ENCODE measurements at places on chromosomes 11 and 22.

DNA sequence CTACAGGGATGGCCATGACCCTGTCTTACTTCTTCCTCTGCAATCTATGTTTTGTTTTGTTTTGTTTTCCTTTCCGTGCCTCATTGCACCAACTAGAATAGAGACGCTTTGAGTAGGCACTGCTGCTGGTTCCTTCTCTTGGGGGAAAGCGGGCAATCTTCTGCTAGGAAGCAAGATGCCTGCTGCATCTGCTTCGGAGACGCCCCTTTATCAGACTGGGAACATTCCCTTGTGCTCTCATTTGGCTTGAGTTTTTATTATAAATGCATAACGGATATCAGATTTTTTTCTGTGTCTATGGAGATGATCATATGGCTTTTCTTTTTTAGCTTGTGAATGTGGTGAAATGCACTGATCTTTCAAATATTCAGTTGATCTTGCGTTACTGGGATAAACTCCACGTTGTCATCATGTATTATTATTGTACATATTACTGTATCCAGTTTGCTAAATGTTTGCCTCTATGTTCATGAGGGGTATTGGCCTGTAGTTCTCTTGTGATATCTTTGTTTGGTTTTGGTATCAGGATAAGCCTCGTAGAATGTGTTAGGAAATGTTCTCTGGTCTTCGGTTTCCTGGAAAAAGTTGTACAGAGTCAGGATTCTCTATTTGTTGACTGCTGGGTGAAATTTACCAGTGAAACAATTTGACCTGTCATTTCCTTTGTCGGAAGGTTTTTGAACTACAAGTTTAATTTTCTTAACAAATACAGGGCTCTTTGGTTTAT lies 23.4 kb upstream of the KRTAP5-6 start:
- DNase-seq = no peak

DNA sequence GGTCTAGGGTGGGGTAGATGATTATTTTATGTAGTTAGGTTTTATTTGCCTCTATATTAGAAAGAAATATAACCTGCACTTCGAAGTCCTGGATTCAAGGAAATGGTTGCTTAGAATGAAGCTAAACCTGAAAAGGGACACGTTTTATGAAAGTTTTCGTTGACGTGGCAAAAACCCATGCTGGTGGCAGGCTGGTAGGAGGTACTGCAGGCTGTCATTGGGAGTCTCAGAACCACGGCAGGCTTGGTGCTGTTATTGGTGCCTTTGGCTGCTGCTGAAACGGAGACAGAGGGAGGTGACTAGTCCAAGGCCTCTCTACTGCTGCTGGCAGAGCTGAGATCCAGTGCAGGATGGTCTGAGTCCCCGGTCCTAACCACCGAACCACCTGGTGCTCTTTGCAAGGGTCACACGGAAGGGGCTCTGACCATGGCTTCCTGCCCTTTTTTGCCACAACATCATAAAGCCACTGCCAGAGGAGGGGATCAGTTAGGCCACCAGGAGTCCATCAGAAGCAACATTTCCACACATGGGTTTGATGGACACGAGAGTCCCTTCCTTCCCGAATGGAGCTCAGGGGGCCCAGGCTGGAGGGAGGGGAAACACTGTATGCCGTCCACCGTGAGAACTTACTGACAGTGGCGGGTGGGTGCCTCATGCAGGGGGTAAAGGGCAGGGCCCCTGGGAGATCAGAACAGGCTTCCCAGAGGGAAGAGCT lies 13.4 kb downstream of the CSF2RB start:
- DNase-seq = no peak

GRCh38 chr11:67032830-67033551 lies 10.1 kb downstream of the SYT12 start:
- no peak for DNase-seq

GRCh38 chr11:5204787-5205186 lies 4.3 kb upstream of the OR51V1 start:
- no peak for DNase-seq

GRCh38 chr11:134728186-134728585 lies 316.1 kb upstream of the B3GAT1 start:
- DNase-seq = no peak

DNA sequence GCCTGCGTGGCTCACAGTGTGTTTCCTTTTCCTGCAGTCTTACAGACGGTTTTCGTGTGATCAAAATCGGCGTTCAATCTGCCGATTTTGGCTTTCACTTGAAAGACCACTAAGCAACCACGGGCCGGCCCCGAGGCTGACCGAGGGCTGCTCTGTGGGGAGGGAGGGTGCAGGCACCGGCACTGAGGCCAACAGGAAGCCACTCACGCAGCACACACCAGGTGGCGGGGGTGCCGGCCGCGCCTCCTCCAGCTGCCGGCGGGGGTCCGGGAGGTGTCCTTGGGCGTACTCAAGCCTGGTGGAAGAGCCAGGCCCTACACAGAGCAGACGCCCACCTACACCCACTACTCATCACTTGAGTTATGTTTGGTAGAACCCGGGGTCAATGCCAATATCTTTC lies 14.3 kb downstream of the TOLLIP start:
- DNase-seq = no peak

- DNase-seq = no peak
These were observed 535.9 kb downstream of the BRD1 start for GRCh38 chr22:49291781-49292180.

DNA sequence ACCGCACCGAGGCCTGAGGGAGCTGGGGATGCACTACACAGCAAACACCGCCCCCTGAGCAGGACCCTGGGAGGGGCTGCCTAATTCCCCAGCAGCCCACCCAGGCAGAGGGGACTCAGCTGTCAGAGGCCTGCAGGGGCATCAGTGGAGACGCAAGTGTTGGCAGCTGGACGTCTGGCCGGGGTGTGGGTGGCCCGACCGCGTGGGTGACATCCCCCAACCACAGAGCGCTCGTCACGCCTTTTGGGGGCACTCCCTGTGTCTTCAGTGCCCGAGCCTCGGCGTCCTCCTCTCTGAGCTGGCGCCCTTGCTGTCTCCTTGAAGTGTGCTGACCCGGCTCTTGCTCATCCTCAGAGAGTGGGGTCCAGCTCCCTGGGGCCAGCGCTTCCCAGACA lies 150.2 kb downstream of the BRD1 start:
- no peak for DNase-seq

DNA sequence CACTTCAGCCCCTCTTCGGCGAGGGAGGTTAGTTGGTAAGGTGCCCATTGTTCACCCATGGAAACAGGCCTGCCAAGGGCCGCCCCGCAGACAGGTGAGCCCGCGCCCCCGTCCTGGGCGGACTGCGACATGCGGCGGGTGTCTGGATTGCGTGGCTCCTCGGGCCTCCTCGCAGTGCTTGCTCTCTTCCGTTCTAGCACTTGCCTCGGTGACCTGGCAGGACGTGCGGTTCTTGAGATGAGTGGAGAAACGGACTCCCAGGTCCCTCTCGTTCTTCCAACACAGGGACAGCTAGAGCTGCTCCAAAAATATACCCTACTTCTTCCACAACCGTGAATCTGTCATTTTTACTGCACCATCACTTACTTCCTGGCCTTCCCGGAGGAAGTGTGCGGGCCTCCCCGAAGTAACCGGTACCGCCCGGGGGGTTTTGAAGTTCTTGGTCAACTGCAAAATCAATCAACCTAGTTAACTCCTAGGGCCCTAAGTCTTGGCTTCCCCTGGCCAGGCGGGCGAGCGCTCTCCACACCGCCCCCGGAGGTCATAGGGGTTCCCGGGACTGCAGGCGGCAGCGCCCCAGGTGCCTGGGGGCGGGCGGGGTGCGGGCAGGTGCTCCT lies 745 bp upstream of the ZBTB44 start:
- DNase-seq = no peak

- no peak for DNase-seq
These were observed 53.3 kb downstream of the IGLL1 start for GRCh38 chr22:23526596-23527316.

DNA sequence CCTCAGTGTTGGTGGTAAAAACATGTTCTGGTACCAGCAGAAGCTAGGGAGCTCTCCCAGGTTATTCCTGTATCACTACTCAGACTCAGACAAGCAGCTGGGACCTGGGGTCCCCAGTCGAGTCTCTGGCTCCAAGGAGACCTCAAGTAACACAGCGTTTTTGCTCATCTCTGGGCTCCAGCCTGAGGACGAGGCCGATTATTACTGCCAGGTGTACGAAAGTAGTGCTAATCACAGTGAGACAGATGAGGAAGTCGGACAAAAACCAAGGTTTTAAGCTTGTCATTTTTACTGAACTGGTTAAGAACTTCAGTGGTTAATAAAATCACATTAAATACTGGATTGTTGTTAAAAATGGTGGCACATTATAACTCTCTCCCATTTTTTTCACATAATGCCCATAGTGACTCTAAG lies 42.6 kb upstream of the VPREB1 start:
- DNase-seq = no peak

DNA sequence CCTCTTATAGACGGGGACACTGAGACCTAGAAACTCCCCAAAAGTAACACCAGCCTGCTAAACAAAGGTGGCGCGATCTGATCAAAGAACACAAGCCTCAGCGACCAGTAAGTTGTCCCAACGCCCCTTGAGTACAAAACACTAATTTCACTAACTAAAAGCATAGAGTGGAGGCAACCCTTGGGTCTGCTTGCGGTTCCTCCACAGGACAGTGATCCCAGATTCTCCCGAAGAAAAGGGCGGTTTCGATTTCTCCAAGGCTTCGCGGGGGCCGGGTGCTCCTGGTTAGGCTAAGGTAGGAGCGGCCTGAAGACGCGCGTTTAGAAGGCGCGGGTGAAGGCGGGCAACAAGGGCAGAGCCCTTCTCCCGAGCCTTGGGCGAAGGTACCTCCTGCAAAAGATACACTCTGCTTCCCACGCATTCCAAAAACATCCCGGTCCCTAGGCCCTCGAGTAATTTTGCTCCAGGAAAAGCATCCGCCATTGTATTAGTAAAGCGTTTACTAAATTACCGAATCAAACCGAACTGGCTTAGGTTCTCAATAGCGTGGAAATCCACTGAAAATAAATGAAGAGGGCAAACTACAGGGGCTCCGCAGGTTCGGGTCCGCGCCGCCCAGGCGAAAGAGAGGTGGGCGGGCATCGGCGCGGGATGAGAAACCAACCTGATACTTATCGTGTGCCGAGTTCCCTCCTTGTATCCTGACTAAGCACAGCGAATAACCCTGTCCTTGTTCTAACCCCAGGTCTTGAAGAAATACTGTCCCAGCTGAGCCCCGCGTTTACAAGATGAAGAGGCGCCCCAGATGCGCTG lies 2.0 kb downstream of the WT1 start:
- DNase-seq = no peak

GRCh38 chr11:113373306-113373705 lies 14.3 kb upstream of the ANKK1 start:
- no peak for DNase-seq

DNA sequence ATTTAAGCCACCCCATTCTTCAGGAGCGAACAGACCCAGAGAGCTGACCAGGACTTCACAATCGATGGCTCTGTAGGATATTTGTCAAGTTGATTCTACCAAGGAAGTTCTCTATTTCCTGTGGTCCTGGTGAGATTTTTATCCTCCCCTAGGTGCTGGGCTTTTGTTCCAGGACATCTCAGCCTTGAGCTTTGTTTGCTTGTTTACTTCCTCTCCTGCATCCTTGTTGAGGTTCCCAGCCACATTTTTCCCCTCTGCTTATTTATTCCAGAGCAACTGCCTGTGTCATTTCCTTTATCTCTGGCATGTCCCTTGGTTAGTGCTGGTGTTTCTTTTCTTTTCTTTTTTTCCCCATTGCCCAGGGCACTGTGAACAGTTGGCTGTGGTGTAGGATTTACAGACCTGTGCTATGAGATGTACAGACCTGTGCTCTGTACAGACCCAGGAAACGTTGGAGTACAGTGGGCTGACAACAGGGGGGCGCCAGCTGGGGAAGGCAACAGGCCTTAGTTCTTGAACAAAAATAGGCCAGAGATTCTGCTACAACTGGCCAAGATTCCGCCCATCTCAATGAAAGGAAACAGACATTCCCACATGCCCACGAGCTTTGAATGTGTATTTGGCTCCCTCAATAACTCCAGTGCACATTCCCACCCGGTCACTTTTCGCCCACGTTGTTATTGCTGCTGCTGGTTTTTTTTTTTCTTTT lies 235.9 kb upstream of the DDI1 start:
- DNase-seq = no peak

DNA sequence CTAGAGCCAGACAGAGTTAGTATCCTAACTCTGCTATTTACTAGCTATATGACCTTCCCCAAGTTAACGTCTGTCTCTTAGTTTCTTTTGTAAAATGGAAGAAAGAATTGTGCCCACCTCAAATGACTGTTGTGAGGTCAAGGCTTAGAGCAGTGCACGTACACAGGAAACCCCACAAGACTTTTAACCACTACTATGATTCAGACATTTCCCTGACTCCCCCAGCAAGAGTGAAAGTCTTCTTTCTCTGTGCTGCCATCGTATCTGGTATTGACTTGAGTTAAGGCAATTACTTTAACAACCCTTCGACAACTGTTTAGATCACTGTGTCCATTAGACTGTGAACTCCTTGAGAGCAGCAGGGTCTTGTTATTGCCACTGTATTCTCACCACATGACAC lies 2.6 kb upstream of the OR52W1 start:
- no peak for DNase-seq

DNA sequence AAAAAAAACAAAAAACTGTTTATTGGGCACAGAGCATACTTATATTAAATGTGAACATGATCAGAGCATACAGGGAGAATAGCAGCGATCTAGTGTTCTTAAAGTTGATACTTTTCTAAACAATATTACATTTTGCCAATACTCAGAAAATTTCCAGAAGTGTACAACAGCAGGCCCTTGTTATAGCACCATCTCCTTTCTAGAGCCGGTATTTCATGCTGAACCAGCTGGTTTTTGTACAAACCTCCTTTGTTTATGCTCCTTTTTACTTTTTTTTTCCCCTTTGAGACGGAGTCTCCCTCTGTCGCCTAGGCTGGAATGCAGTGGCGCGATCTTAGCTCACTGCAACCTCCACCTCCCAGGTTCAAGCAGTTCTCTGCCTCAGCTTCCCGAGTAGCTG lies 90.7 kb downstream of the PPP6R3 start:
- no peak for DNase-seq

DNA sequence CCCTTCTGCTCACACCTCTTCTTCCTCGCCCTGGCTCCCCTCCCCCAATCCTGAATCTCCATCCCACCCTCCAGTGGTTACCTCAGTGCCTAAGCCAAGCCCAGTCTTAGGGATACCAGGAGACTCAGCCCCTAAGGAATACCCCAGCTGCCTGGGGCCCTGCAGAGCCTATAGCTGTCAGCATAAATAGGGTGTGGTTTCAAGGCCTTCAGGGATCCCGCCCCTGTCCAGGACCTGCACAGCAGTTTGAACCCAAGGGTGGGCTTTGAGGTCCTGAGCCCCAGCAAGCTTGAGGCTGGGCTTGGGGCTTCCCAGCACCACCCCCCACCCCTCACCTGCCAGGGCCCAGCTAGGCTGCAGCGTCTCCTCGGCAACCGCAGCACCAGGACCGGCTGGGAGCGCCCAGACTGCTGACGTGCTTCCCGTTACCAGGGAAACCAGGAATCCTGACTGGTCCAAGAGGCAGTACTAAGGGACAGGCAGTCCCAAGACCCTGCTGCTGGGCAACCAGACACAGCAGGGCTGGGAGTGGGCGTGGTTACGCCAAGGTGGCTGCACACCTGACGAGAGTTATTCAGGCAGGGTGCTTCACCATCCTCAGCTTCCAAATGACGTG lies 13.7 kb downstream of the APBB1 start:
- DNase-seq = no peak

GRCh38 chr11:19281041-19281440 lies 40.3 kb upstream of the E2F8 start:
- DNase-seq = no peak

All from NCI-H2107 (cell line).